Stimulated activated CD8-positive, alpha-beta memory T cell treated with anti-CD3 and anti-CD28 coated beads, Interleukin-12 subunit alpha, Interleukin-12 subunit beta, amount 100 ng/mL, for 1 hour (primary cell): ENCODE measurements at places on chromosomes 1 and 21.

DNA sequence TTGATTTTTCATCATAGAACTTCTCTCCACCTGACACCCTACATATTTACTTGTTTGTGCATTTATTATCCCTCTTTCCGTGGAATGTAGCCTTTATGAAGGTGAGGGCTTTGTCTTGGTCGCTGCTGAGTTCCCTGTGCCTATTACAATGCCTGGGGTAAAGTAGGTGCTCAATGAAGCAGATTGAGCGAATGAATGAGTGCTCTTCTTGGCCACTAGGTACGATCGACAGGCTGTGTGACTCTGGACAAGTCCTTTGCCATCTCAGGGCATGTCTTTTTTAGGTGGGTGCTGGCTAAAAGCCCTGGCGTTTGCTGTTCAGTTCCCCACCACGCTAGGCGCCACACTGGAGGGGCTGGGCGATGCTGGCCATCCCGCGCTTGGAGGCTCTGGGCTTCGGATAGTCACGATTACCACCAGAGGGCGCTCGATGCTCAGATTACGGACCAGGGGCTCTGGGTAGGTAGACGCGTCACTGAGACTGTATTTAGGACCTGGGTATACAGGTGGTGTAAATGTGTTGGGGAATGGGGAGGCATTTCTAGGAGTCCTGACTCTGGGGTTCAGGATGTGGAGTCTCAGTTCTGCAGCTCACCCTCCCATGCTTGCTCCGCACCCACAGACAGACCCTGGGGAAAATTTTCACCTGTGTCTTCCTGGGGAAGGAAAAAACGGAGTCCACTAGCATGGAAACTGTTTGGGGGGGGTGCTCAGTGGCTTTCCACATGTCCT, 71.0 kb upstream of the CSF3R start:
- peak; percentile 38 for DNase-seq

GRCh38 chr1:86965012-86965826, 50.8 kb downstream of the HS2ST1 start:
- no peak for DNase-seq

DNA sequence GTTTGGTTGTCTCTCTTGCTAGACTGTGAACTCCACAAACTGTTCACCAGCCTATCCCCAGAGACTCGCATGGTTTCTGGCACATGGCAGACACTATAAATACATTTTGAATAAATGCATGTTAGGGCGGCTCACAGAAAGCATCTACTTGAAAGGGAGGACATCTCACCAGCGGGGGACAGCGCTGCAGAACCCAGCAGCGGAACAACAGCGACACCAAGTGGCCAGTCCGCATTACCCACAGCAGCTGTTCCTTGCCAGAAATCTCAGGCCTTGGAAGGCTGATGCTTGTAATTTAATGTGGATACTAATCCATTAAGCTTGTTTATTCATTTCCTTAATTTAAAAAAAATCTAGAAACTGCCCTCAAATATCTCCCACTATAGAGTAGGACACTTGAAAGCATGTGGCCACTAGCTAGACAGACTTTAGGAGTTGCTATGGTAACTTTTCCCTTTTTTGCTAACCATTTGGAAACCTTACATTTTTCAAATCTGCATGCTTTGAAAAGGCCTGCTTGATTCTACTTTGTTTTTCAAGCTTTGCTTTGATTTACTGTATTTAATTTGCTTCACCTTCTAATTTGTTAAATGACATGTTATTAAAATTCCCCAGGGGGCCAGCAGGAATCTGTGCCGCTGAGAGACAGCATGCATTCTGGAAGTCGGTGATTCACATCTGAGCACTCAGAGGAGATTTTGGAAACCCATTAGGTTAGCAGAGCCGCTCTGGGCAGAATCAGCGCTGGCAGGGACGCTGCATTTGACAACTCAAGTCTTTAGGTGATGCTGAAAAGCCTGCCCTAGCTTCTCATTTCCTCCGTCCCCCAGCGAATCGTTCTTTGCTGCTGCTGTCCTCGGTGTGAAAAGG, 63.5 kb upstream of the SSX2IP start:
- peak; percentile 58 for DNase-seq

DNA sequence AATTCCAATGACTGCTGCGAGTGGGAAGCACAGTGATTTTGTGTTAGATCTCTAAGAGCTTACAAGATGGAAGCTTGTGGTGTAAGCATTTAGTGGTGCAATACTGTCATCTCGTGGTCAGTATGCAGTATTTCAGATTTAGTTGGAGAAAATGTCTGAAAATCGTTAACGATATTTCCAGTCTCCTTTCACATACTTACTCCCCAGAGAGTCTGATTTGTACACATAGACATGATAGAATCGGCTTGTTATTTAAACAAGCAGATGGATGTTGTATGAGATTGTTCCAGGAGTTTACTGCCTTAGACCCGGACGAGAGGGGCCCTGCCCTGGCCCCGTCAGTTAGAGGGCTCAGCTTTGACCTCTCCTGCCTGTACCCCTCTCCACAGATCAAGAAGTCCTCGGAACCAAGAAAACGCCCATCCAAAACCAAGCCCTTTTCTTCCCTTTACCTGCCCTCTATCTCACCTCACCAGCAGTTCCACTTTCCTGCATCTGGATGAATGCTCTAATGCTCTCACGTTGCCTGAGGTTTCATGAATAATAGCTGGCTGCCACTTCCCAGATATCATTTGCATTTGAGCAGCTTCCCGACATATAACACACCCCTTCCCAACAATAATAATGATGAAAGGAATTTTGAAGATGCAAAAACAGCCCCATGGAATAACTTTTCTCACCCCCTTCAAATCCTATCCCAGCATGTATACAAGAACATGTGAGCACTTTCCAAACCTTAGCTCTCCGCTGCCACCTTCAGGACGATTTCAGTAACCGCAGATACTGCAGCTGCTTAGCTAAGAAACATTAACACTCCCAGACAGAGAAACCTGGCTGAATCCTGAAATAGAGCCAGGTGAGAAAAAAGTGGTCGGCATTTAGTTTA, 247.3 kb downstream of the LTN1 start:
- peak; percentile 49 for DNase-seq

DNA sequence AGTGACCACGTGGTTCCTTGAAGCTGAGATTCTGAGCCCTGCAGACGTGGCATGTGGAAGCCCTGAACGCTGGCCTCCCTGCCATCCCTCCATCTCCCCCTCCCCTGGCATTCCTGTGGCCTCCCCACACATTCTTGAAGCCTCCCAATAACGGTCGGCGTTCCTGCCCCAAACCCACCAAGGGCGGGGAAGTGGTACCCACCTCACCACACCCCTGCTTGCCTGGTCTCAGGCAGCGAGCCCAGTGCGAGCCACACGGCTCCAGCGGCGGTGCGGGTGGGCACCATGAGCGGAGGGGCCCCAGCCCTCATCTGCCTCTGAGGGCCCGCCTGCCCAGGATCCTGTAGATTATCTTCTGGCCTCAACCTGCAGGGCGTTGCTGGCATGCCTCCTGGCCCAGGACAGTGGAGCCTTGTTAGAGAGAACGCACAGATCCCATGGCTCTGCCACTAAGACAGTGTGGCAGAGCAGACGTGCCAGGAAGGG, 20.6 kb upstream of the PRELP start:
- no peak for DNase-seq

DNA sequence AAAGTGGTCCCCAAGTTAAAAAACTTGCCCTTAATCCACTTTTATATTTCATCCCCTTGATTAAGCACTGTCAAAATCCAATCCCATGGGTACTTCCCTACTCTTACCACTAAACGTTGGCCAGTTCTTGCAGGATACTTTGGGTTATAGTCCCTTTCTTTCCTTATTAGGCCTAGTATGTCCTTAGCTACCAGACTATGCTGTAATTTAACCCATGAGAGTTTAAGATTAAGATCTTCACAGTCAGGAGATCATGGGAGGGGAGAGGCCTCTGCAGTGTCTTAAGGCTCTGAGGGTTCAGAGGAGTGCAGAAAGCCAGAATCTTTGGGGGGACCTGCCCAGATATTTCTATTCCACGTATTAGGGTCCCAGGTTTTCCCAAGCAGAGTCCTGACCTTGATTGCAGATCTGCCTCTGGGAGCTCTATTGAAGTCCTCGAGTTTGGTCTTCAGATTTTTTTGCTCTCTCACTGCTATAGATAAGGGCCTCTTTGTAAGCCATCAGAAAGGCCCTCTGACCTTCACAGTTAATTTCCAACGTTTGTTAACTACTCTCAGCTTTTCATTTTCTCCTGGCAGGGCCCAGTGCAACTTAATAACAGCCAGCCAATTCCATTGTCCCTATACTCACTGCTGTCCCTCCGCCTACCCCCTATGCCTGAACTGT, 9.0 kb upstream of the CGN start:
- DNase-seq, result no peak

DNA sequence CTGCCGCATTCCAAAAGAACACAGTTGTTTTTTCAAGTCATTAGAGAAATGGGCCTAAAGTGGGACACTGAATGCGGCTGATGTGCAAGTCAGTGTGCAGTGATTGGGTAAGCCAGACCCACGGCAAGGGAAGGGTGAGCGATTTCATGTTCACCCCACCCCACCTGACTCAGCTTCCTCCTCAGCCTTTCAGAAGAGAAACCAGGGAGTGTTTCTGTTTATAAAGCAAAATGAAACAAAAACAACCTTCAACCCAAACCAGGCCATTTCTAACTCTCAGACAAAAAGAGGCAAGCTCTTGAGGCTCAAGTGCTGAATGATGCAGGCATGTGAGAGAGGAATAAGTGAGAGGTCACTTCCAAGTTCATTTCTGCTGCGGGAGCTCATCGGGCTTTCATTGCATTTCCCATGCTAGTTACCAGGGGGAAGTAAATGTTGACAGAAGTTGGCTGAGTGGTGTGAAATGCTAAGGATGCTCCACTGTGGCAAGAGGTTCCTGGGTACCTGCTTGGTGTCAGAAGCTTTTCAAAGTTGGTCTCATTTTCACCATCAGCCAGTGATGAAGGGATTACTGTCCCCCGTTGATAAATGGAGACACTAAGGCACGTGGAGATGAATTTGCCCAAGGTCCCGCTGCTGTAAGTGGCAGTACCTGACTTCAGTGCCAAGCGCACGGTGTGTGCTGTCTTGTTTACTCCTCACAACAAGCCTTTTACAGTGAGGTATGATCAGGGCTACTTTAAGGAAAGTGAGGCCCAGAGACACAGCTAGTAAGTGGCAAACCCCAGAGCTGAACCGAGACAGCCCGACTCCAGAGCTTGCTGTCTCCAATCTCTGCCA, 29.1 kb downstream of the STPG1 start:
- DNase-seq, result no peak

DNA sequence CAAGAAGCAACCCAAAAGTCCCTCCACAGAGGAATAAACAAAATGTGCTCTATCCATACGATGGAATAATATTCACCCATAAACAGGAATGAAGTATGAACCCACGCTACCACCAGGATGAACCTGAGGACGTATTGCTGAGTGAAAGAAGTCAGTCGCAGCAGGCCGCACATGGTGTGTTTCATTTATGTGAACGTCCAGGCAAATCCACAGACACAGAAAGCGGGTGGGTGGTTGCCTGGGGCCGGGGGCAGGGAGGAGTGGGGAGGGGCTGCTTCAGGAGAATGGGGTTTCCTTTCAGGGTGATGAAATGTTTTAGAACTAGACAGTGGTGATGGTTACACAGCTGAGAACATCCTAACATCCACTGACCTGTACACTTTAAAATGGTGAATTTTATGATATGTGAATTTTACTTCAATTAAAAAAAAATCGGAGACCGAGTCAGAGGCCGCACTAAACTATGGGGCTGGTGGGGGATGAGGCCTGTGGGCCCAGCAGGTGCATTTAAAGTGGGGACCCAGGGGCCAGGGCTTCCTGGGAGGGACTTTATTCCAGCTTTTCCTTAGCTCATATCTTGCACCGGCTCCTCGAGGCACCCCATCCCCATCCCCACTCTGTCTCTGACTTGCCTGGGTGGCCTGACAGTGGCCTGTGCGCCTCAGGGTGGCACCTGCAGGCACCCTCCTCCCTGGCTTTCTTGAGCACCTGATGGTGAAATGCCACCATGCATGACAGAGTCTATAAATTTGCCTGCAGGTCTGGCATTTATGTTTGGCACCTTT, 392.6 kb upstream of the VAMP3 start:
- no peak for DNase-seq

GRCh38 chr1:186330758-186331157, 44.3 kb downstream of the TPR start:
- no peak for DNase-seq
